Activated CD4-positive, alpha-beta T cell treated with anti-CD3 and anti-CD28 coated beads for 24 hours (primary cell): ENCODE measurements at places on chromosomes 13 and 19.

DNA sequence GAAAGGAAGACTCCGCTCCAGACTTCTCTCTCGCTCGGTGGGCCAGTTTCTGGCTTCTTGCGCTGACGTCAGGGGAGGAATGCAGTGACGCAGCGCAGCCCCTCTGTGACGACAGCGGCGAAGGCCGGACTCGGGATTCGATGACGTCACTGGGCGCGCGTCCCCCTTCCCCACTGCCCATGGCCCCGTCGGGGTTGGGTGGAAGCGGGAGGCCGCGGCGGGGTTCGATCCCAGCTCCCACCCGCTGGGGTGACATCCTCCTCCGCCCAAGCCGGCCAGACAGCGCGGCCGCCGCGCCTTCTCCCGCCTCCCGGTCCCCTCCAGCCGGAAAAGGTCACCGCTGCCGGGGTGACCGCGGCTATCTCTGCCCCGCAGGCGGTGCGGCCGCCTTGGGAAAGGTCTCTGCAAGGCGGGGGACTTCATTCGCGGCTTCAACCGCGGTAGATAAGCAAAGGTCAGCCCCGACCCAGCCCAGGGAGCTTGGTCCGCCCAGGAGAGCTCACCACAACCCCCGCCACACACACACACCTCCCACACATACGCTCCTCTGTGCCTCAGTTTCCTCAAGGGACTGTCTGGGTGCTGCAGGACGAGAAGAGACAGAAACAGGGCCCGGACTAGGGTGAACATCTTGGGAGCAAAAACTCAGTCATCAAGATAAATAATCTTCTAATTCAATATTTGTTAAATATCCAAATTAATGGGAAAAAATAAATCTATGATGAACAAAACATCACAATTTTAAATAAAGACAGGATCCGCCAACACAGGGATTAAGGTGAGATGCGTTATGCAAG is 844 bp upstream of the RFX1 start:
- DNase-seq, result no peak

- DNase-seq, result no peak
Observed at GRCh38 chr13:113591750-113592149, 7.2 kb downstream of the TFDP1 start.

- no peak for DNase-seq
Observed at GRCh38 chr19:37942516-37942902, 35.5 kb downstream of the SIPA1L3 start.

GRCh38 chr19:52943884-52944643 is 18.6 kb downstream of the ZNF816 start:
- DNase-seq, result no peak

DNA sequence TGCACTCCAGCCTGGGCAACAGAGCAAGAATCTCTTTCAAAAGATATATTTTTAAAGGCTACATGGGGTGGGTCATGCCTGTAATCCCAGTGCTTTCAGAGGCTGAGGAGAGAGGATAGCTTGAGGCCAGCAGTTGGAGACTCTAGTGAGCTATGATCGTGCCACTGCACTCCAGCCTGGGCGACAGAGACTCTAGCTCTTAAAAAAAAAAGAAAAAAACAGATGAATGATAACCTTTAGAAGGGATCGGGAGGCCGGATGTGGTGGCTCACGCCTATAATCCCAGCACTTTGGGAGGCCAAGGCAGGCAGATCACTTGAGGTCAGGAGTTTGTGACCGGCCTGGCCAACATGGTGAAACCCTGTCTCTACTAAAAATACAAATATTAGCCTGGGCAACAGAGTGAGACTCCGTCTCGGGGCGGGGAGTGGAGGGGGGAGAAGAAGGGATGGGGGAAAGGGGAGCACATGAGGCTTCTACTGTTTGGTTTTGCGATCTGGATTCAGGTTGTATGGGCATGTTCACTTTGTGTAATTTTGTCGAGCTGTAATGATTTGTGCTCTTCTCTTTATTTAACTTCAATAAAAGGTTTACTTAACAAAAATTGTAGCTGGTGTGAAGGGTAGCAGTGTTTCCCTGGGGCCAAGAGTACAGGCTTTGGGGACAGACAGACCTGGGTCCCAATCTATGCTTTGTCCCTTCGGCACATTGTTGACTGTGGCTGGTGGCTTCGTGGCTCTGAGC is 1.1 kb upstream of the PSMC4 start:
- no peak for DNase-seq

DNA sequence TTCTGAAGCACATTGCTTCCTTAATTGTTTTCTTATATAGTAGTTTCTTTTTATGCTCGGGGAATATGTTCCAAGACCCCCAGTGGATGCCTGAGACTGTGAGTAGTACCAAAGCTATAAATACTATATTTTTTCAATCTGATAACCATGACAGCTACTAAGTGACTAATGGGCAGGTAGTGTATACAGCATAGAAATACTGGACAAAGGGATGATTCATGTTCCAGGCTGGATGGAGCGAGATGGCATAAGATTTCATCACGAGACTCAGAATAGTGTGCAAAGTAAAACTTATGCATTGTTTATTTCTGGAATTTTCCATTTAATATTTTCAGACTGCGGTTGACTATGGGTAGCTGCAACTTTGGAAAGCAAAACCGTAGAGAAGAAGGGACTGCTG is 47.9 kb upstream of the OLFM4 start:
- DNase-seq, result no peak

- no peak for DNase-seq
Observed at GRCh38 chr13:94329754-94330551, 149.5 kb downstream of the DCT start.

- no peak for DNase-seq
Observed at GRCh38 chr13:96338030-96338429, 248.1 kb downstream of the HS6ST3 start.

- no peak for DNase-seq
Observed at GRCh38 chr13:80955501-80955900, 614.6 kb upstream of the SPRY2 start.

DNA sequence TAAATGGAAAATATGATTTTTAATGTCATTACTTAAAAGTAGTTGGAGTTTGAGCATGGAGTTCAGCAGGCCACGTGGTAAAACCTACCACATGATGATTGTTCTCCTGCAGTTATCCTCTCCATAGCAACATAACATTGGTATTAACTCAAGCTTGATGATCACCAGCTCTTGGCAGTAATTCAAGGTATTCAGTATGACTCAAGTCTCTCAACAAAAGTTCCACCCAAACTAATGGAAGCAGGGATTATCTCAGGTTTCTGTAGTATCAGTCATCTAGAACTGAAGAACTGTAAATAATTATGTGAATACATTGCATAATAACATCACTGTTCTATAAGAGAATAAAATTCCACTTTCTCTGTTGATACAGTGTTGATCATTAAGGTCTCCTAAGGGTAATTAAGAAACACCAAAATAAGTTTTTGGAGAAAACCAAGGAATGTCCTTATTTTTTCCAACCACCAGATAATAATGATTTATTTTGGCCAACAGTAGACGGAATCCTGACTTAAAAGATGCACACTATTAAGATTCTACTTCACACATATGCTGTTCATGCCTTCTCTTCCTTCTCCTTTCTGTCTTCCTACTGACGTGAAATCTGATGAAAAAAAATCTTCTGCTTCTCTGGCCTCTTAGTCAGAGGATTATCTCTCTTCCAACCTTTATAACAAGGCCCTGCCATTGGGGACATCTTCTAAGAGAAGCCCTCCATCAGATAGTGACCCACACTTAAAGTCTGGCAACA is 1092.3 kb downstream of the EFNB2 start:
- no peak for DNase-seq

GRCh38 chr13:50589139-50589538 is 254.4 kb downstream of the DLEU7 start:
- DNase-seq, result no peak

- no peak for DNase-seq
Observed at GRCh38 chr13:114174529-114174961, 4.5 kb upstream of the CFAP97D2 start.
